ENCODE measurements at places on chromosomes 7 and 10. TPM values are rescaled to one million over a fixed set of nuclear protein-coding genes. Genes with fewer than 3 reads are reported as not detected.

DNA sequence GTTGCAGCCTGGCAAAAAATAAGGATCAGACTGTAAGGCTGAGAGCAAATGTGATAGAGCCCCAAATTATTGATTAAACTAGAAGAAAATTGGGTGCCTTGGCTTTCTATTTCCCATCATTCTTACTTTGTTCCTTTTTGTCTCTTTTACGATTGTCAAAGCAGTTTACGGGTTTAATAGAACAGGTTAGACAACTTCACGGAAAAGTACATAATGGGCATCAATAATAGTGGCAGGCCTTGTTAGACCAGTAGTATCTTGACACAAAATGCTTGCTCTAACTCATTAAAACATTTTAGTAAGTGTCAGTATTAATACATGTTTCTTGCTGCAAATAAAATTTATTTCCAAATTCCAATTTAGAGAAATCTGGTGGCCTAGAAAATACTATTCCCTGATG, 14.5 kb upstream of the GGCT start:
- no peak for DNase-seq
- peaks cover 3% of the 10 kb centered on the region for H3K36me3 ChIP-seq
- H3K4me3 ChIP-seq, result no peak overlapping the region
- H3K27me3 ChIP-seq, result no peaks in the 10 kb centered on the region
- peaks cover 5% of the 10 kb centered on the region for H3K4me1 ChIP-seq

DNA sequence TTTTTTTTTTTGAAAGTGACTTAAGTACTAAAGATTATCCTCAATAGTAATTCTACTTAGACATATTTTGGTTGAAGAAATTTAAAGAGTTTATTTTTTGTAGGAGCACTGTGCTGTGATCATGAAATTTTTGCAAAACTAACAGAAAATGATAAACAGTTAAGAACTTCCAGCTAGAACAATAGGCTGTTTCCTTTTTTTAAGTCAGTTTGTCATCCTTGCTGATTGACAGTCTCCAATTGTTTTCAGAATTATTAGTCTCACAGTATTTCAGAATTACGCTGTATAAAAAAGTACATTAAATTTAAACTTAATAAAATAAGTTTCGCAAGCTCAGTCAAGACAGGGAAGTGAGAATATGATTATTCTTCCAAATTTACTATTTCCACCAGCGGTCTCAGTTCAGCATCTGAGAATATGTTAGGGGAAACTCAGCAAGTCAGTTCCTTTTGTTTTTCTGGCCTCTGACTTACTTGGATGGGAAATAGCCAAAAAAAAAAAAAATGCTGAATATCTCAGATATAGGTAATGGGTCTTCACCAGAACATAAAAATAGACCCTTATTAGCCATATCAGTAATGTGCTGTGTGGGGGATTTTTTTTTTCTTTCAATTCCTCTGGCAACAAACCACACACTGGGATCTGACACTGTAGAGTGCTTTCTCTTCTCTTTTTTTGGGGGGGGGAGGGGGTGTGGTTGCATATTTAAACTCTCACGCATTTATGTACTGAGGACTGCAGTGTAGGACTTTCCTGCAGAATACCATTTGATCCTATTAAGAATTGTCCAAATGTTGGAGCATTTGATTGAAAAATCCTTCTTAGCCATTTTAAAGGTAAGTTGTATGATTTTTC, at the start of gene CD36:
TSS of gene CD36 (plus strand) at position 732 of the 855 bp plus-strand sequence. CDS start 8,099 bp downstream, outside the sequence.
- no peaks in the 10 kb centered on the region for H3K36me3 ChIP-seq
- peaks cover 16% of the 10 kb centered on the region for H3K4me1 ChIP-seq
- no peak within 1 kb of the TSS for H3K4me3 ChIP-seq
- DNase-seq, result no peak
- no peaks in the 10 kb centered on the region for H3K27me3 ChIP-seq

DNA sequence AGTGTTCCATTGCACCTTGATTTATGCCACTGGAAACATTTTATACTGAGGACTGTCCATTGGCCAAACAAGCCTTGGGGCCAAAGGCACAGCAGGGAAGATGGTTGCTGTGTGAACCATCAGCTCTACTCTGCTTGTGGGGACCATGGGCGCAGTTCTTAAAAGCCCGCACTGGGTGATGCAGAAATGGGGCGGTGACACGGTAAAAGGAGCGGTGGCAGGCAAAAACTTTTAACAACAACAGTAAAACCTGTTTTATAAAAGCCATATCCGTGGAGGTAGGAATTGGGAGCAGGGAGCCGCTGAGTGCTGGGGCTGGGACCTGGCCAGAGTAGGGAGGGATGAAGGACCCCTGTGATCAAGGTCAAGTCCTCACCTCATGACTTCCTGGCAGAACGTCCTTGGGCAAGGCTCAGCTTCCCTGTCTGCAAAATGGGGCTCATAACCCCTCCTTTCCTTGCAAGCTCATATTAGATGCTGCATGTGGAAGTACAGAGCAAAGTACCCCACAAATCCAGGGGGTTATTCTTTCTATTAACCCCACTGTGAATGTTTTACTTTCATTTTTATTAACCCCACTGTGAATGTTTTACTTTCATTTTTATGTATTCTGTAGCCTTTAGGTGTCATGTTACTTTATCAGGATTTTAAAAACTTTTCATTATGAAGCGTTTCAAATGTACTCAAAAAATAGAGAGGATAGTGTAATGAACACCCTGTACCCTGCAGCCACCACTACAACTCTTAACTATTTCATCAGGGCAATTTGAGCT, 78.3 kb downstream of the GRK5 start:
- no peaks in the 10 kb centered on the region for H3K27me3 ChIP-seq
- H3K4me3 ChIP-seq, result no peak overlapping the region
- no peak overlapping the region for H3K27ac ChIP-seq
- H3K4me1 ChIP-seq, result peaks cover 41% of the 10 kb centered on the region

POLL gene
- 36.3 TPM for total RNA-seq

All from neural crest cell (in vitro differentiated cells).